Activated CD4-positive, alpha-beta T cell treated with anti-CD3 and anti-CD28 coated beads, Interleukin-2, amount 50 U/mL, for 24 hours (primary cell): ENCODE measurements at places on chromosomes 13 and 19.

DNA sequence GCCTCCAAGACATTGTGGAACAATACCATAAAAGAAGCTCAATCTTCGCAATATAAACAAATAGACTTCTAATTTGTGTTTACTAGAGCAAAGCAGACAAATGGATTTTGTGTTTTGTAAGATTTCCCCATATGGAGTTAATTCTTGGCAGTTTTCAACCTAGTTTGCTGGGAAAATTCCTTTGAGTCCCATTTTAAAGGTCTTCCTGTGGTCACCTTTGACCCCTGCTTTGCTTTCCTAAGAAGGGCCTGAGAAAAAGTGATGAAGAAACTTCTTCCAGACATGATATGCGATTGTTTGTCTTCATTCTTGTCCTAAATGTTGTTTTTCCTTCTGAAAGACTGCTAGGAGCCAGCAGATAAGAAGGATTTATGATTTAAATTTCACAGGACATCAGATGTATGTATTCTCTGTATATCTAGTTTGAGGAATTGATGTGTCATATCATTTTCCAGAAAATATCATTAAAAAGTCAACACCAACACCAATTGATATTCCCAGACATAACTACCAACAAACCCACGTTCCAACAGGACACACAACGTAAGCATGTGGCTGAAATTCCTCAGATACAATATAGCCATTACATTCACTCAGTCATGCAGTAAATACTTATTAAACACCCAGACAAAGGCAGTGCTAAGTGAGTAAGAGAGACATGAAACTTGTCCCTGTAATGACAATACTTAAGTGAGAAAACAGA is 276.4 kb downstream of the LHFPL6 start:
- DNase-seq = no peak

- DNase-seq = no peak
Measured at GRCh38 chr13:34371645-34372395, 553.9 kb downstream of the RFC3 start.

- DNase-seq = no peak
Measured at GRCh38 chr13:99991828-99992775, 10.5 kb downstream of the ZIC2 start.

DNA sequence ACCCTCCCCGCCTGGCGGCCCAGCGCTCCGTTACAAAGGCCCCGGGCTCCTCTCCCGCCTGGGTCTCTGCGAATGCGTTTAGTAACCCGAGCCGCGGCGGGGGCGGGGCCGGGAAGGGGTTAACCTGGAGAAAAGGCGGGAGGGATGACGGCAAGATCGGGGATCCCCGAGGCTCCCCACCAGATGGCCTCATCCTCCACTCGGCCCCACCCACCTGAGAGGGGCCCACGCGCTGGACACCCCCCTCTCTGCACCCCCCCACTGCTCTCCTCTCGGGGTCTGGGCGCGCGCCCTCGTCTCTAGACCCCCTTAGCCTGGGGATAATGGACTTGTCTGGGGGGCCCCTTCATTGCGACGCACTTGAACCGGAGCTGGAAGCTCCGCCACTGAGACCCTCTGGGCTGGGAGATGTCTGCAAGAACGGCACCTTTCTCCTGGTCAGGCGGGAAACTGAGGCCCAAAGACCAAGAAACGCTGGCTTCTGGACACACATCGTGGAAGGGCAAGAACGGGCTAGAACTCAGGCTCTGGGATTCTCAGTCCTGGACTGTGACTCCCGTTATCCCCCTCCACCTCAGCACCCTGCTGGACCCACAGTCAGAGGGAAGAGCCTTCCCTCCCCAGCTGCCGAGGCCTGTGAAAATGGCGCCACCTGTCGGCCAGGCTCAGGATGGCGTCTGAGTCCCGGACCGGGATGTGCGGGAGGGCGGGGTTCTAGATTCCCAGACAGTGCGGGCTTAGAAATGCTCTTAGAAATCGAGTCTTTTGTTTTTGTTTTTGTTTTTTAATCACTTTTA is 2.9 kb upstream of the LTBP4 start:
- peak; percentile 79 for DNase-seq

- no peak for DNase-seq
Measured at GRCh38 chr13:33321686-33322542, 36.4 kb upstream of the STARD13 start.

DNA sequence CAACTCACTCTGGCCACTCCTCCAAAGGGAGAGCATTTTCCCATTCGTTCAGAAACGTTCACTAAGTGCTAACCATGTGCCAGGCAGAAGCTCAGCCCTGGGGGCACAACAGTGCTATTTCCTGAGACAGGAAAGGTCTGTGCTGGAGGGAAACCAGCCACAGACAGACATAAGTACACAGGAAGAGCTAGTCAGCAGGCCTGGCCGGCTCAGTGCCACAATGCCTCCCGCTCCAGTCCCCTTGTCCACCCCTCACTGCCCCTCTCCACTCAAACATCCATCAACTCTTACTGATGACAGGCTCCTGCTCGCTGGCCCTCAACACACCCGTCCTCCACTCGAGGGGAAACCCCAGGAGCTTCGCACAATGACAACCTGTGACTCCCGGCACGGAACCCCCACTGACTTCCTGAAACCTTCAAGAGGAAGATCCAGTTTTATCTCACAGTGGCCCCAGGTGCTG is 11.3 kb upstream of the PLA2G4C start:
- DNase-seq = no peak

- DNase-seq = no peak
Measured at GRCh38 chr19:16476401-16476800, 4.6 kb upstream of the EPS15L1 start.

DNA sequence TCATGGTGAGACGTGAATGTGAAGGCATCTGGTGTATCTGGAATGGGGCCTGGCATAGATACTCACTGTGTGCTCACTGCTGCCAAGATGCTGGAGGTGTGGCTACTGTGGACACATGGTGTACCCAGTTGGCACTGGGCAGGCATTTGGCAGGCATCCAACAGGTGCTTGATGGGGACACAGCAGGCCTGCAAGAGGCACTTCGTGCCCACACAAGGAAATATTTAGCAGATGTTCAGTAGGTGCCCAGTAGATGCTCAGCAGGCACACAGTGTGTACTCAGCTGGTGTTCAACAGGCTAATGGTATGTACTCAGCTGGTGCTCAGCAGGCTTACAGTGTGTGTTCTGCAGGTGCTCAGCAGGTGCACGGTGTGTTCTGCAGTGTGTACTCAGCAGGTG is 14.2 kb downstream of the CRTC1 start:
- no peak for DNase-seq

GRCh38 chr13:42333613-42334328 is 61.8 kb downstream of the AKAP11 start:
- no peak for DNase-seq

GRCh38 chr13:100825557-100825956 is 151.0 kb upstream of the TMTC4 start:
- no peak for DNase-seq

GRCh38 chr19:16283210-16284061 is 41.2 kb upstream of the KLF2 start:
- DNase-seq = peak; percentile 71

GRCh38 chr19:15936950-15937349 is 2.6 kb upstream of the CYP4F11 start:
- DNase-seq = no peak

DNA sequence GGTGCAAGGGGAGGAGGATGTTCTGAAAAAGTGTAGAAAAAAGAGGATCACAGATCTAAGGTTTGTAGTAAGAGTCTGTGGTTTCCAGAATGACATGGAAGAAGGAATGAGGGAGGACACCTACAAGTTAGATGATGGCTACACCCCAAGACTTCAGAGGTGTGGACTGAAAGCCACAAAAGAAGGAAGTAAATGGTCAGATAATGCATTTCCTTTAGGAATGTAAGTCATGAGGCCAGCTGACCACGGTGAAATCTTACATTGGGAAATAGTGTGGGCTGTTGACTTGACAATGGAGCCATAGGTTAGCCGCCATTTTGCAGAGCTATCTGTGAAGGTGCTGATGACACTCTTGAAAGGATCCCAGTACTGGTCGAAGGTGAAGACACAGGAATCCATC is 25.3 kb upstream of the FBXO27 start:
- no peak for DNase-seq
